CD4-positive, alpha-beta T cell treated with Interleukin-6 for 4 hours (primary cell): ENCODE measurements at places on chromosomes 3 and 15.
A peak's percentile ranks its signal among the peaks of the same experiment; 100 is the strongest.

GRCh38 chr3:74643636-74644035, 29.2 kb upstream of the CNTN3 start:
- no peak for DNase-seq

DNA sequence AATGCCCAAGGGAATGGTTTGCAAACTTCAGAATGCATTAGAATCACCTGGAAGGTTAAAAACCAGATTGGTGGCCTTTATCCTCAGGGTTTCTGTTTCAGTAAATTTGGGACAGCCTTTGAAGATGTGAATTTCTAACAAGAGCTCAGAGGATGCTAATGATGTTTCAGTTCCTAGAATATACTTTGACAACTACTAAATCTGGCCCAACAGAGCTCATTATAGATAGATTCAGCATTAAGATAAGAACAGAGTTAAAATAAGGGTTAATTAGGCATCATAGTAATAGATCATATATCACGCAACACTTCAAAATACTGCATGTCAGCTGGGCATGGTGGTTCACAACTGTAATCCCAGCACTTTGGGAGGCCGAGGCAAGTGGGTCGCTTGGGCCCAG, 9.3 kb upstream of the KPNA4 start:
- no peak for DNase-seq

GRCh38 chr3:31448035-31448881, 84.5 kb upstream of the STT3B start:
- peak; percentile 41 for DNase-seq

DNA sequence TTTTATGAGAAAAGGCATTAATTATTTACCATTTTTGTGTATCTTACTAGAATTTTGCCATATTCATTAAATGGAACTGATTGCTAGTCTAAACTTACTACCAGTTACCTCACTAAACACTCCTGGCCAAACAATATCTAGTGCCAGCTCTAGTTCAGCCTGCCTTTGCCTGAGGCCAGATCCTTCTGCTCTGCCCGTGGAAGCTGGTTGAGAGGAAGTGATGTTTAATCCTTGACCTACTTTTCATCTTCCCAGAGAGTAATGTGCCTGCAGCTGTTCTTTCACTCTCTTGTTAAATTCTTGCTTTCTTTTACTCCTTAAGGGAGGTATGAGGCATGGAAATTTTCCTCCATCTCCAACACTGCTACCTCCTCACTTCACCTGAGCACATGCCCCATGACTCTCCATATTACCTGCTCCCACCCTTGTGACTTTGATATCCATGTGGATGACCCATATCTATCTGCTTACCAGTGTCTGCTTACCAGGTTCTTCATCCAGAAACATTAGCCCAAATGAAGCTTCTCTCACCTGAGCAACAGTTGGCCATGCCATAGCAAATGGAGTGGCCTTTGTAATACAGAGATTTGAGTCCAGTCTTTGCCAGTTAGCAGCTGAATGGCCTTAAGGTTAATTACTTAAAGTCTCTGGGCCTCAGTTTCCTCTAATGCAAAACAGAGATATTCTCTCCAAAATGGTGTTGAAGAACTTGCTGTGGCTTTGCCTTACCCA, 53.4 kb downstream of the UBE2E1 start:
- DNase-seq, result no peak

GRCh38 chr3:70090322-70090913, 90.9 kb downstream of the SAMMSON start:
- no peak for DNase-seq

DNA sequence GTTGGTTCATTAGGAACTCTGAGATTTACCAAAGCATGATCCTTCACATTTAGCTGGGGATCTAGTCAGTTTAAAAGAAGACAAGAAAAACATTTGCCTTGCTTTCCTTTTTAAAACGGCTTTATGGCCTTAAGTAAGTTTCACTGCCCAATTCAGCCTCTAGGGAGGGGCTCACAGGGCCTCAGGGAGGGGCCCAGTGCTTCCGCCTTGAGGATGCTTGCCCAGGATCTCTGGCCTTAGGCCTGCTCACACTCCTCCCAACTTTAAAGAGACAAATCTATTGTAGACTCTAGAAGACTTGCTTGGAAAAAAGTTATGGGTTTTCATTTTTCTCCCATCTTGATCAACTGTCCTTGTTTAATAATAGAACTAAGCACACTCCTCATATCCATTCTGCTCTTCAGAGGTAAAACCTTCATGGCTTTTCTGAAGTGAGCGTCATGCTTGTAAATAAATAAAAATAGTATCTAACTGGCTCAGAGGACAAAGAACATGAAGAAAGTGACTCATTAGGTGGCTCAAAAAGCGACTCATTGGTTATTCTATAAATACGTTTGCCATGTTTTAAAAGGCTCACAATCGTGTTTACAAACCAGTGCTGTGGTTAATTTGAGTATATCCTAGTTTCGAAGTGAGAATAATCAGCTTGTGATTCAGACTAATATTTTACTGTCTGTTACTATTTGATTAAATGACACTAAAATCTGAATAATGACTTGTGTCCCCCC, 13.7 kb downstream of the PDHB start:
- DNase-seq, result no peak

GRCh38 chr15:63348392-63348791, 33.3 kb downstream of the CA12 start:
- DNase-seq, result no peak

- DNase-seq, result no peak
Measured at GRCh38 chr15:71424765-71425164, 309.5 kb downstream of the THSD4 start.

GRCh38 chr15:31292391-31293015, 34.1 kb upstream of the KLF13 start:
- no peak for DNase-seq

GRCh38 chr15:73997986-73998385, 3.5 kb downstream of the PML start:
- DNase-seq, result no peak

DNA sequence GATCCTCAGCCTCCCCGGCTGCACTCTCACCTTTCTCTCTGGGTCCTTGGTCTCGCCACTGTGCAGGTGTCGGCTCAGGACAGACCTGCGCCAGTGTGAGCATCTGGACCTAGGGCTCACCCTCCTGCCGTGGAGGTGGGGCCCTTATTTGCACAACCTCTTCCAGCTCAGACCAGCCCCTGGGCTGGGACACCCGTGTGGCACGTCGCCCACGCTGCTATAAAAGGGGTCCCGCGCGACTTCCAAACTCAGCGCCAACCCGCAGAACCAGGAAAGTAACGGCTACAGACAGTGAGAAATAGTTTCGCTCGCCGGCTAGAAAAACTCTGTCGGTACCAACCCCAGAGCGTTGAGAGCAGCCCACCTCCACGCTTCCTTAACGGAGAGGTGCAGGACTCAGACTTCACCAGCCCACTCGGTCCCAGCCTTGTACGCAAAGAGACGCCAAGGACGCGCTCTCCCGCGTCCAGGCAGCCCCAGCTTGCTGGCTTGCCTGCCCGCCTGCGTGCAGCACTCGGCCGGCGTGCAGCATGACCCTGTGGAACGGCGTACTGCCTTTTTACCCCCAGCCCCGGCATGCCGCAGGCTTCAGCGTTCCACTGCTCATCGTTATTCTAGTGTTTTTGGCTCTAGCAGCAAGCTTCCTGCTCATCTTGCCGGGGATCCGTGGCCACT, at the start of the genes DUOX2 and DUOXA2:
Gene DUOX2, minus strand, starts transcription at position 97 of the 675 bp plus-strand sequence. CDS start 761 bp downstream, outside the sequence.
Gene DUOXA2, plus strand, starts transcription at position 251 of the 675 bp plus-strand sequence. Its CDS starts 280 bp downstream, at position 531.
- DNase-seq, result no peak

DNA sequence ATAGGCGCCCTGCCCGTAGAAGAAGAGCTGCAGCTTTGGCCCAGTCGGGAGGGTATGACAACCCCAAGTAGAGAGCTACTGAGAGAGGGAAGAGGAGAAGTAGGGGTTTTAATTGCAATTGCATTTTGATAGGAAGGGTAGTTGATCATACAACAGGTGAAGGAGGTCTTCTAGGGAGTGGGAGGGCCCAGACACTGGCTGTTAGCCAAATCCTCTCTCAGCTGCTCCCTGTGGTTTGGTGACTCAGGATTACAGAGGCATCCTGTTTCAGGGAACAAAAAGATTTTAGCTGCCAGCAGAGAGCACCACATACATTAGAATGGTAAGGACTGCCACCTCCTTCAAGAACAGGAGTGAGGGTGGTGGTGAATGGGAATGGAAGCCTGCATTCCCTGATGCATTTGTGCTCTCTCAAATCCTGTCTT, 408.9 kb upstream of the THBS1 start:
- peak; percentile 2 for DNase-seq

GRCh38 chr15:84788500-84788899, 28.7 kb upstream of the ALPK3 start:
- no peak for DNase-seq

DNA sequence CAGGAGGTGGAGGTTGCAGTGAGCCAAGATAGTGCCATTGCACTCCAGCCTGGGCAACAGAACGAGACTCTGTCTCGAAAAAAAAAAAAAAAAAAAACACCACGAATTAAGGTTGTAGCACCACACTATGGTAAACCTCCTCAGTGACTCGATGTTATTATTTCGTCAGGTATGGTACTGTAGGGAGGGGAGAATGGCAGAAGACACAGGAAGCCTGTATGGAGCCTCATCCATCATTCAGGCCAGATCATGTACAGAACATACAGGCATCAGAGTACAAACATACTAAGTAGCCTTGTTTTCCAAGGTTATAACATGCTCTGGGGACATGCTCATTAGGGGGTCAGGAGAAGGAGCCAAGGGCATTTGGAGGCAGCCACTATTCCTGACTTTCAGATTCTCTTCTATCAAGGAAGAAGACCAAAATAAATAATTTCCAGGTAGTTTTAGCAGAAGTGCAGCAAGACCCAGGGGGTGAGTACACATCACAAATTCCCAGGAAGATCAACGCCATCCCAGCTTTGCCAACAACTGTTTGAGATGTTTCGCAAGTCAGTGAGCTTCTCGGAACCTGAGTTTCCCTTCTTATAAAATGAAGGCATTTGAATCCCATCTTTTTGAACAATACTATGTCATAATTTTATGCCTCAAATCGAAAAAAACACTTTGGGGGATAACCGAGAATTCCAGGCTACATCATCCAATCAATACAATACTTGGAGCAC, 79.8 kb downstream of the FOXP1 start:
- no peak for DNase-seq

- DNase-seq, result no peak
Measured at GRCh38 chr15:68774120-68774519, 46.6 kb downstream of the ANP32A start.

DNA sequence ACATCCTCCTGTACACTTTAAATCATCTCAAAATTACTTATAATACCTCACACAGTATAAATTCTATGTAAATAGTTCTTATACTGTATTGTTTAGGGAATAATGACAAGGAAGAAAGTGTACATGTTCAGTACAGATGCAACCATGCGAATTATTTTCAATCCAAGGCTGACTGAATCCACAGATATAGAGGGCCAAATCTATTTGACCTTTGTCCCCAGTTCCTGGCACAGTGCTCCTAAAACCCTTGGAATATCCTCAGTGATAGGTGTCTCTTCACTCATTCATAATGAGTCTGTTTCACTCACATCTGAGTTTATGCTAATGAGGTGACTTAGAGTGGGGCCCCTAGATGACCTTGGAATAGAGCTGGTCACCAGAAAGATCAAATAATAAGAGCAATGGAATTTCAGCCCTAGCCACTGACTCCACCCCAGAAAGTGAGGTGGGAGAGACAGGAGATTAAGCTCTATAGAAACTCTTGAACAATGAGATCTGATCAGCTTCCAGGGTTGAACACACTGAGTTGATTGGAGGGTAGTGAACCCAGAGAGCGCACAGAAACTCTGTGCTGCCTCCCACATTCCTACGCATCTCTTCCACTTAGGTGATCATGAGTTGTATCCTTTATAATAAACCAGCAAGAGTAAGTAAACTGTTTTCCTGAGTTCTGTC, 65.3 kb downstream of the ADAM10 start:
- DNase-seq, result no peak

GRCh38 chr3:38731522-38731921, 82.0 kb upstream of the SCN5A start:
- no peak for DNase-seq

GRCh38 chr3:180319461-180319860, 282.5 kb upstream of the TTC14 start:
- no peak for DNase-seq

DNA sequence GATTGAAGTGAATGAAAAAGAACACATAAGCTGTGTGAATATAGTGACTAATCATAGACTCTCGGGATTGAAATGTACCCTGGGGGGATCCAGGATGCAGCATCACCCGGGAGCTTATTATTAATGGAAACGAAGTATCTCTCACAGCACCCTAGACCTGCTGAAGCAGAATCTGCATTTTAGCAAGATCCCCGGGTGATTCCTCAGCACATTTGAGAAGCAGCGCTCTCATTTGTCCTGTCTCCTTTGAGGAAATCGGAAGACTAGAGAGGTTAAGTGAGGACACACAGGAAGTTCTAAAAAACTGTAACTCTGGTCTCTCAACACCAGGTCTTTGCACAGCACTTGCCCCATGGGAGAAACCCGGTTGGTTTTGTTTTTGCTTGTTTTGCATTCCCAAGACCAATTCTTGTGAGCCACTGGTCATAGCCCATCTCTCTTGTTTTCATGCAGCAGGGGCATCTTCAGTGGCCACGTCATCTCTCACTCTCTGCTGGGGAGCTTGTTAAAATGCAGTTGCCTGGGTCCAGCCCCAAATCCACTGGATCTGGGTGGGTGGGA, 30.2 kb downstream of the ZNF710 start:
- no peak for DNase-seq

- DNase-seq, result no peak
Measured at GRCh38 chr3:7144697-7145308, 283.9 kb downstream of the GRM7 start.

GRCh38 chr3:15539066-15539465, 17.6 kb upstream of the COLQ start:
- no peak for DNase-seq

- no peak for DNase-seq
Measured at GRCh38 chr3:157100096-157100477, 59.9 kb downstream of the CCNL1 start.

GRCh38 chr15:46394463-46394862, 759.6 kb downstream of the SQOR start:
- no peak for DNase-seq

DNA sequence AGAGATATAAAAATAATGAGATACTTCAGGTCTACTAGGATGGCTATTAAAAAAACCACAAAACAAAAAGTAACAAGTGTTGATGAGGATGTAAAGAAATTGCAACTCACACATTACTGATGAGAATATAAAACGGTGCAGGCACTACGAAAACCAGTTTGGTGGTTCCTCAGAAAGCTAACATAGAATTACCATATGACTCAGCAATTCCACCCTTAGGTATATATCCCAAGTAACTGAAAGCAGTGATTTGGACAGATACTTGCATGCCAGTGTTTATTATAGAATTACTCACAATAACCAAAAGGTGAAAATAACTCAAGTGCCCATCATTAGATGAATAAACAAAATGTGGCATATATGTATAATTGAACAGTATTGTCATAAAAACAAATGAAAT, 87.5 kb upstream of the MELTF start:
- no peak for DNase-seq

DNA sequence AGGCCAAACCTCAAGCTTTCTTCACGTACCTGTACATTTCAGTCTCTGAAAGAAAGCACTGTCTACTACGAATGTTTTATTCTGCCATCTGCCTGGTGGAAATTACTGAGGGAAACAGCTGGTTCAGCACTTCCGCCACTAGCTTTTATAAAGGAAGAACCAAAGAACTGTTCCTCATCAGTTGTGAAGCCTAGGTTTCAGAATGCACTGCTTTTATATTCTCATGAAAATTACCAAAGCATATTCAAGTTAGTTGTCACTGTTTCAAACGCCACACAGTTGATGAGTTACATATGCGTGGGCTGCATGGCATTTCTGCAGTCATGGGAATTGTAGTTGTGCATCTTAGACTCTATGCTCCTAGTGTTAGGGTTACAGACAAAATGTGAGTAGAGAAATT, 21.5 kb upstream of the ZBTB38 start:
- DNase-seq, result no peak
